ENCODE measurements at places on chromosomes 16 and 17. TPM values are rescaled to one million over a fixed set of nuclear protein-coding genes. Genes with fewer than 3 reads are reported as not detected.

Gene GRB7
- total RNA-seq, result not detected

Gene NGFR
- not detected for total RNA-seq

Gene LRRC75A
- total RNA-seq, result 1.8 TPM

Gene SULT1A3
- total RNA-seq, result 11.6 TPM

Gene FAM234A
- 20.6 TPM for total RNA-seq

Gene PRSS33
- 0.13 TPM for total RNA-seq

Gene ACSM5
- total RNA-seq, result not detected

Gene CDR2L
- total RNA-seq, result 2.0 TPM

Gene HEXIM1
- 34.6 TPM for total RNA-seq

Gene HOXB4
- total RNA-seq, result 3.3 TPM

Gene C17orf100
- total RNA-seq, result 1.5 TPM

Gene RAPGEFL1
- total RNA-seq, result 5.4 TPM

Gene TNP2
- total RNA-seq, result not detected

Gene GLIS2
- total RNA-seq, result 0.25 TPM
